Activated CD8-positive, alpha-beta memory T cell treated with anti-CD3 and anti-CD28 coated beads for 1 hour (primary cell): ENCODE measurements at places on chromosomes 12 and 14.

DNA sequence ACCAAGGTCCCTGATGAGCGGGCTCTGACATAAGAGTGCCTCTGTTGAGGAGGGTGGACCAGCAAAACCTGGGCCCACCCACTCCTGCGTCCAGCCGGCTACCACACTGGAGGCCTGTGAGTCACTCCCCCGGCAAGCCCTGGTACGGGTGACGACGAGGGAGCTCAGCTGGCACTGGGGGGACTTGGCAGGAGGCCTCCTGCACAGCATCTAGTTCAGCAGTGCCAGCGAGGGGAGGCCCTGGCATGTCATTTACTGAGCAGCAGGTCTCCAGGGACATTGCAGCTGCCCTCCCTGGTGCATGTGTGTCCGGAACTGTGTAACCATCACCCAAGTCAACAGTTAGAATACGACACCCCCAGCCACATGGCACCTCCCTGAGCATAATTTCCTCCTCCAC, 24.4 kb downstream of the CD9 start:
- DNase-seq = no peak

DNA sequence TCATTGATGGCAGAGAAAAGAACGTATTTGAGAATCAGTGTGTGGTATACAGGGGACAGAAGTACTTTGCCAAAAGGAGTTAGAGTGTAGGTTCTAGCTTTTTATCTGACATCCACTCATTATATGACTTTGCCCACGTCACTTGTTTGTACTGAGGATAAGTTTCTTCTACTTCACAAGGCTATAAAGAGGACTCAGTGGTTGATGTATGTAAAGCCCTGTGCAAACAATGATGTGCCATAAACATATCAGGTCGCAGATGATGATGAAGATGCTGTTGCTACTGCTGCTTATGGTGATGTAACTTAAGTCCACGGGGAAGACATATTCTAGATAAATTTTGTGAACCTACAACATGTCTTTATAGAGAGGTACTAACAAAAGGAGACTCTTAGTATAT, 66.3 kb downstream of the TRHDE start:
- DNase-seq = no peak

DNA sequence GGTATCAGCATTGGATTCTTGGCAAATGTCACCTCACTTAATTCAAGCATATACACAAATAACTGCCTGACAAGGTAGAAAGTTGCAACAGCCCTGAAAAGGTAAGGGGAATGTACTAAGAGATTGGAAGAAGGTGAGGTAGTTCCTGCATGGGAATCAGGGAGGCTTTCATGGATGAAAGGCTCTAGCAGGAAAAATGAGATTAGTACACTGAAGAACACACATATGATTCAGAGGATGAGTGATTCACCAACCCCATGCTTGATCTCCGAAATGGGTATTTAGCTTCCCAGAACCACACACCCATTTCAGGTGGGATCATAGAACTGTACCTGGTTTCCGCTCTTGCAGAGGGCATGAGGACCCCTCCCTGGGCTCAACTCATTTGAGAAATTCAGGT, 65.8 kb downstream of the PAH start:
- DNase-seq = no peak

DNA sequence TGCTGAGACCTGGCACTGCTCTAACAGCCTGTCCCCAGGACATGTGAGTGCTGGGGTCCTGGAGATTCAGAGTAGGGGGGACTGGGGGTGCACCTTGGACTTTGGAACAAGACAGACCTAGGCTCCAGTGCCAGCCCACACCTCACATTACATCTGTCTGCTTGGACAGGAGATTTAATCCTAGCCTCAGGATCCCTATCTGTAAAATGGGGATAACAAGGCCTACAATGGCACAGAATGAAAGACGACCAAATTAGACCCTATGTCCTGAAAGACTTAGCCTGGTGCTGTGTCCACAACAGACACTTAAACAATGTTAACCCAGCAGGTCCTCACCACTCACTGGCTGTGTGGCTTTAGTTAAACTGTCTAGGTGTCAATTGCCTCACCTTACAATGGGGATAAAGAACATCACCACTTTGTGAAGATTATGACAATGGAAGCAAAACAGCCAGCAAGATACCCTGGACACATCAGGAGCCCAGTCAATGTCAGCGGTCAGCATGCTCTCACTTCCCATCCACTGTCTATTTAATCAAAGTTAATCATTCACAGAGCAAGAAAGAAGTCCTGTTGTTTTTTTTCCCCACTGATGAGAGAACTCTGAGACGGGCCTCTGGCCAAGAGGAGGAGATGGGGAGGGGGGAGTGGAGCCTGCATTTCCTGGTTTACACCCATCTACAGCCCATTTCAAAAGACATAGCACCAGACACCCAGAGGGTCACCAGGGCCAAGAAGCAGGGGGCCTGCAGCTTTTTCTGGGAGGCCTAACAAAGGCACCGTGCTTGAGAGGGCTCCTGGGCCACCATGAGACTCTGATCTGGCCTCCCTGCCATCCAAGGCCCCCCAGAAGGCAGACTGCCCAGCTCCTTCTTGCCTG, 40.6 kb downstream of the ACTN1 start:
- DNase-seq = no peak

DNA sequence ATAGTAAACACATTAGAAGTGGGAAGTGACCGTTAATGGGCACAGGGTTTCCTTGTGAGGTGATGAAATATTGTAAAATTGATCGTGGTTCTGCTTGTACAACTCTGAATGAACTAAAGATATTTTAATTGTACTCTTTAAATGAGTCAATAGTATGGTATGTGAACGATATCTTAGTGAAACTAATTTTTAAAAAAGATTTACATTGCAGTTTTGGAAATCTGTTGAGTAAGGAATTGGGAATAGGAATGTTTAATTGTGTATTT, 1.7 kb downstream of the ZNF410 start:
- no peak for DNase-seq

GRCh38 chr14:35883677-35884293, 57.6 kb downstream of the BRMS1L start:
- no peak for DNase-seq

- no peak for DNase-seq
Measured at GRCh38 chr12:57514720-57515407, 5.5 kb downstream of the DDIT3 start.

DNA sequence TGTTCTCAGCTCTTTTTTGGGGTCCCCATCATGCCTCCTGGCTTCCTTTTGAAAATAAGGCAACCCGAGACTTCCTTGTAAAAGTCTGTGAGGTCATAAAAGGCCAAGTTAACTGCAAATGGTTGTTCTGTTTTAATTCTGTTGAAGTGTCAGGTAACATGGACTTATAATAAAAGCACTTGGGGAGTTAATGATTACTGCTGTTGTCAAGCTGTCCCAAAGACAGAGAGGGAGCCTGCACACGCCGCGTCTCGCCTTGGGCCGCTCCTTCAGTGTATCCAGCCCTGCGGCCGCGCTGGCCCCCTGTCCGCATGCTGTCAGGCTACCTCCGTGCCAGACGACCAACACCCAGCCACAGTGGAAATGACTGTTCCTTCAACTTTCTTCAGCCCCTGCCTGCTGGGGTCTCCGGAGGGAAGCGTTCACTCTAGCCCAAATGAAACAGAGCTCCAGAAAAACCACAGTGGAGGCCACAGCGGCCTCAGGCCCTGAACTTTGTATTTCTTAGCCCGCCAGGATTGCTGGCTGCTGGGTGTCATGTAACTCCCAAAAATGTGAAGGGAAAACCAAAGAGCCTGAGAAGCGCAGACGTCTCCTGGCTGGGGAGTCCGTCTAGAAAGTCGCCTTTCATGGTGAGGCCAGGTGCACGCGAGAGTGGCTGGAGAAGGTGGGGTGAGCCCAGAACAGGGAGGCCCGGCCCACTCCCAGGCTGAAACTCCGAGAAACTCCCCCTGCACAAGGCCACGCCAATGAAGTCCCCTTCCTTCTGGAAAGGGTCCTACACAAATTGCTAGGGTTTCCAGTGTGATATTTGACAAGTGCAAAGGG, 189.1 kb downstream of the ZFP36L1 start:
- DNase-seq = no peak

DNA sequence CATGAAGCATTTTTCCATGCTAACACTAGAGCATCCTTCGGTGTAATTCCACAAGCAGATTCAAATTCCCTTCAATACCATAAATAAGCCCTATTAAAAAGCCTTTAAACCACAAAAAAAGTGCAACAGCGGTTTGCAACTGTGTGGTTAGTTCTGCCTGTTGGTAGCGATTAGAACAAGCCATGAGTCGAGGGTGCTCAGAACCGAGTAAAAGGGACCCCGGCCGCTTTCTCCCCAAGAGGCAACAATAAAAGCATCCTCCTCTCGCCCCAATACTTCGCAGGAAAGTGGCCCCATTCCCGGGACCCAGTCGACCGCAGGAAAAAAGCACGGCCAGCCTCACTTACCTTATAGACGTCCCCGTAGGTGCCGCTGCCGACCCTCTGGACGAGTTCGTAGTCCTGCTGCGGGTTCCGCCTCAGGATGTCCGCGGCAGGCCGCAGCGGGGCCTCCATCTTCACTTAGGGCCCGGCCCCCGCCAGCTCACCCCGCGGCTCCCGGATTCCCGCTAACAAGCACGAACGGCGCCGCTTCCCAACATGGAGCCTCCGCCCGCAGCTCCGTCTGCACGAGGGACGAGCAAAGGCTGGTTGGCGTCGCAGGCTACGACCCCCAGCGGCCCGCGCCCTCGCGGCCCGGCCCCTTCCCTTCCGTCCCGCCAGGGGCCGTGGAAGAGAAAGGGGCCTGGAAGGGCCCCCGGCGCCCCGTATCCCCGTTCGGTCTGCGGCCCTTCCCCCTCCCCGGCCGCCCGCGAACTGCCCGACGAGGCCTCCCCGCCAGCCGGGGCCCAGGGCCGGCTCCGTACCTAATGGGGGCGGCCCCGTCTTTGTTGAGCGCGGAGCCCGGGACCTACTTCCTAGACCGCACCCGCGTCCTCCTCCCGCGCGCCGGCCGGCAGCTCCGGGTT, 521 bp downstream of the MAP4K5 start:
- peak; percentile 11 for DNase-seq

- DNase-seq = no peak
Measured at GRCh38 chr14:75461303-75461702, 33.5 kb downstream of the JDP2 start.

GRCh38 chr12:116582610-116583009, 23.4 kb downstream of the MAP1LC3B2 start:
- no peak for DNase-seq

DNA sequence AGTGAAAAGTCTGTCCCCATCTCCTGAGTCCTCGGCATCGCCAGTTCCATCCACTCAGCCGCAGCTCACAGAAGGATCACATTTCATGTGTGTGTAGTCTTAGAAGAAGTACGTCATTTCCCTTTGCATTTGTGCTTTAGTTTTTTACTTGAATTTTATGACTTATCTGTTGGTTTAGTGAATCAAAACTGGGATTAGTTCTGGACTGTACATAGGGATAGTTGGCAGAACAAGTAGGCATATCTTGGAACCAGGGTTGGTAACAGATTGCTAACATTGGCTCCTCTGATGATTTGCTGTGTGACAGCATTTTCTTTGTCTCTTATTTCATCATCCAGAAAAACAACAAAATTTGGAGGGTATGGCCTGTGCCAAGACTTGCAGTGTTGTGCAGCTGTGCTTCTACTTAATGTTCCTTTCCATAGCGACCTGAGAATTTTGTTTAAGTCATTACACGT, 69.6 kb upstream of the AEBP2 start:
- no peak for DNase-seq

- DNase-seq = no peak
Measured at GRCh38 chr12:44816446-44817017, 59.6 kb downstream of the NELL2 start.

DNA sequence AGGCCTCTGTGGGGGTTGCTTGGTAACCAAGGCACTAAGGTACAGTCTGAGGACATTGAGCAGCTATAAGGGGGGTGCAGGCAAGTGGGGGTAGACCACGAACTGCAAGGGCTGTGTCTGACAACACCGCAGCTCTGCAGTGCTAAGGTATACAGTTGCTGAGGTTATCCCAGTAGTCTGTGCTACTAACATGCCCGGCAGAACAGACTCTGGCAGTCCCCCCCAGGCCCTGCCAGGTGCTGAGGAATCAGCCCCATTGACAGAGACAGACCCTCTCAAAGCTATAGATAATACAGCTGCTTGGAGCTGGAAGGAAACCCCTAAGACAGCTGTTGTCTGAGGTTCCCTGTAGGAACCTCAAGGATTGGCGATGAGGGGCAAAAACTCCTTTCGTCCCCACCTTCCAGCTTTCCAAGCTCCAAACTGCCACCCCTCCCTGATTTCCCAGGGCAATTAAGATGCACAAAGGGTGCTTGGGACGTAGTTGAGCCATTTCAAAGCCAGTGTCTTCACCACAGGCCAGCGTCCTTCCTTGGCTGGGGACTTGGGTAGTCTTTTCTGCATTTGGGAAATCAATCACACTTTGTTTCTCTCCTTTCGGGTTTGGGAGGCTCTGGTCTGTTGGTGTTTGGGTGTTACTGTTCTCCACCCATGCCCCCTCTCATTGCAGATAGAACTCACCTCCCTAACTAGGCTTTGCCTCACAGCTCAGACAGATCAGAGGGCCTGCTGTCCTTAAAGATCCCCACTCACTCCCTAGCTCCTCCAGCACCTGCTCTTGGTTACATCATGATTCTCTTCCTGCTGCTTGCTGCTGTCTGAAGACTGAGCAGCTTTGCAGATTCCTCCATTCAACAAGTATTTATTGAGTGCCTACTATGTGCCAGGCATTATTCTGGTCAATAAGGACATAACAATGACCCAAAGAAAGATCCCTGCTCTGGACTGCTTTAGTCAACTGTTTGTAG, 2.0 kb upstream of the MYH7 start:
- DNase-seq = no peak

DNA sequence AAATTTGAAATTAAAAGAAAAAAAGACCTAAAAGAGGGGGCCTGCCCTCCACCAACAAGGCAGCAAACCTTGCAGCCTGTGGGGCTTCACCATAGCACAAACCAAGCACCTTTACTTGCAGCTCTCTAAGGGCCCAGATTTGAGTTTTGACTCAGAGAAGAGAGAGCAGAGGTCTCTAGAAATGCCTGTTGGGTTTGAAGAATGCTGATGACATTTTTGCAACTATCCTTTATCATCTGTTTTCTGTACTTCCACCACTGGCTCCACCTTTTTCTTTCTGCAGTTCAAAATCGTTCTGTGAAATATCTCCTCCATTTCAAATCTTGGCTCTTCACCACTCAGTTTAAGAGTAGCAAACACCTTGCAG, 83.8 kb upstream of the HMGA2 start:
- no peak for DNase-seq

DNA sequence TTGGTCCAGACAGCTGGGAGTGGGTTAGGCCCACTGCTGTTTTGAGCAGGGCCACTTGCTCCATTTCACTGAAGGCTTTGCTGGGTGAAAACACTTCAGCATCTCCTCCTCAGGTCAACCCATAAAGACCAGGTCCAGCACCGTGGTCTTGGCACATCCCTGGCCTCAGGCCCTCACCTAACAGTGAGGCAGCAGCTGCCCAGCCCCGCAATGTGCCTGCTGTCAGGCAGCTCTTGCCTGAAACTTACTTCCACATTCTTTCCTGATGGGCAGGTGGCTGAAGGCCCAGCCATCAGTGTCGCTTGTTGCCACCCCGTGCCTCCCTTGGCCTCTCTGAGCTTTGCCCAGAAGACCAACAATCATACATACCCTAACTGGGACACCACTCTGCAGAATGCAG, 54.4 kb downstream of the ANAPC7 start:
- DNase-seq = no peak
